ENCODE measurements at places on chromosomes 2 and 18.

DNA sequence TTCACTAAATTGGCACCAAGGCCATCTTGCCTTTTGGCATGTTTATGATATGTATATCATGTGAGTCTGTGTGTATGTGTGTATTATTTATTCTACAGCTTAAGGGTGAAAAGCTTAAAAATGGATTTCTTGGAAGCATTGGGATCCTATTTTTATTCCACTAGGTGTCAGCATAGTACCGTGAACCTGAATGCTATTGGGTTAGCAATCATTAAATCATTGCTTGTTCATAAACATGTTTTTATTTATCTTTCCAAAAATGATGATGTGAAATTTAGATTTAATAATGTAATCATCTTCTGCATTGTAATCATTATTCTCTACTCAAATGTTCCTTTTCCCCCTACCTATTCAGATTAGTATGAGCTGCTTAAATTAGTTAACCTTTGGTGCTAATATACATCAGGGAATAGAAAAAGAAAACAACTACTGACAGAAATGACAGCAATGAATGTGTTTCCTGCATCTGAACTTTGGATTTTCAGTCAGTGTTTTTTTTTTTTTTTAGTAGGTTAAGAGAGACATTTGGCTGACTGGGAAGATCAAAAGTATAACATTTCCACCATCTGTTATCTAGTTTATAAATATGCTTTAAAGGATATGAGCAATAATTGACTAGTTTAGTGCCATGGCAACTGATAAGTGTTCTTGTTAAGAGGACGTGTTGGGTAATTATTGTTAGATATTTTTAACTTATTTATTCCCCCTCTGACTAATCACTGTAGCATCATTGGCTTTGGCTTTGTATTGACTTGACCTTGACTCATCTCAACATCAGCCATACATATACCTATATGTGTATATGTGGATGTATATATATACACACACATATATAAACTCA is 14.1 kb upstream of the ZSWIM2 start:
- DNase-seq: no peak

GRCh38 chr2:39494784-39495251 is 57.7 kb upstream of the MAP4K3 start:
- DNase-seq: peak; percentile 52

- DNase-seq: no peak
Measured at GRCh38 chr2:197138506-197138905, 172.1 kb downstream of the ANKRD44 start.

GRCh38 chr2:239729151-239729550 is 296.0 kb downstream of the NDUFA10 start:
- DNase-seq: peak; percentile 36

DNA sequence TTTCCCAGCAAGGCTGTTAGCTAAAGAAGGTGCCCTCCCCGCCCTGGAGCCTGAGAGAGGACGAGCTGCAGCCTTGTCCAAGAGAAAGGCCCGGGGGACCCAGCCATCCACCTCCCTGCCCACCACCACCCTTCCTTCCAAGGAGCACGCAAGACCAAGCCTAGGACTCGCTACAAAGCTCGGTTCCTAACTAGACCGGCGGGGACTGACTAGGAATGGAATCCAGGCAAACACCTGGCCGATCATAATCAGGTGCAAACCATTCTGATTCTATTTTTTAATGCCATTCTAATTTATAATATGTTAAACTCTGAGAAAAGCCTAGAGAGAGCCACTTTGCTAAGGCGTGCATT is 19.7 kb upstream of the TUBB6 start:
- DNase-seq: no peak

DNA sequence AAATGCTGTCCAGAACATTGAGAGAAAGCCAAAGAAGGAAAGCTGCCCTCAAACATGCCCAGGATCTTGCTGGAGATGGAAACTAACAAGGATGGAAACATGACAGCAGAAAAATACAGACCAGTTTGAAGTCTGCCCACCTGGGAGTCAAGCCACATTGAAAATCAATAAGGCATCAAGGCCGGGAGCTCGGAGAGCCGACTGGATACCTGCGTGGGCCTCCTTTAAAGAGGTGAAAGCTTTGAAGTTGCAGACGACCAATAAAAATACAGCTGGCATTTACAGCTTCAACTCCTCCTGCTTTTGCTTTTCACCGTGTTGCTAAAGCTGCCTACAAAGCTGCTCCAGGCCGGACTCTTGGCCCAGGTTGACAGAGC is 279.7 kb downstream of the SRBD1 start:
- DNase-seq: no peak

DNA sequence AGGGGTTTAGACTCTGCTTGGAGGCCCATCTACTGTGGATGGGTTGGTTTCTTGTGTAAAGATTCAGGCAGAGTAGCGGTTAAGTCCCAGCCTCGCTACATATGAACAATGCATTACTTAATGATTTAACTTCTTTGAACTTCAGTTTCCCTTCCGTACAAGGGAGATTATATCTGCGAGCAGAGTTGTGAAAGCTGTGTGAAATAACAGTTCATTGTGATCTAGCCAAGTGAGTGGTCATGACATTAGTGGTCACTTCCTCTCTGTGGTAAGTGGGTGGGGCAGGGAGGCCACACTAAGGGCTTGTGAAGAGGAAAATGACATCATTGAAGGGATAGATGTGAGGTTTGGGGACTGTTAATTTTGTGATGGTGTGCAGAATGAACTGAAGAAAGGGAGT is 14.1 kb upstream of the MEX3C start:
- no peak for DNase-seq

DNA sequence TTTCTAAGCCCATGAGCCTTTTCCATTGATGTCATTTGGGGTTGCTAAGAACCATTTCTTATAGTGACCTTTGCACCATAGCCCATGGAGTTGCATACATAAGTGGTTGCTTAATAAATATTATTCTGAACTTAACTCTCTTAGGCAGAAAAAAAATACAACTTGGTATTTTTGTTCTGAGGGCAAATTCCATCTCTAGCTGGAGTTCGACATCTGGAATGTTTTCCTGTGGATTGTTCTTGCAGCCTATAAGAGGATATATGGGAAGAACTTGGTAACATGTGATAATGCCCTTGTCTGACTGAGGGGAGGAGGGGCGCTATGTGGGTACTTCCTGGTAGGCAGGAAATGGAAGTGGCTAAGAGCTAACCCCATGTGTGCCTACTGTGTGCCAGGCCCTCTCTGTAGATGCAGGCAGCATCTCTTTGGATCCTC is 20.7 kb downstream of the IGFBP2 start:
- DNase-seq: no peak

- no peak for DNase-seq
Measured at GRCh38 chr2:160871953-160872352, 288.3 kb upstream of the TANK start.

DNA sequence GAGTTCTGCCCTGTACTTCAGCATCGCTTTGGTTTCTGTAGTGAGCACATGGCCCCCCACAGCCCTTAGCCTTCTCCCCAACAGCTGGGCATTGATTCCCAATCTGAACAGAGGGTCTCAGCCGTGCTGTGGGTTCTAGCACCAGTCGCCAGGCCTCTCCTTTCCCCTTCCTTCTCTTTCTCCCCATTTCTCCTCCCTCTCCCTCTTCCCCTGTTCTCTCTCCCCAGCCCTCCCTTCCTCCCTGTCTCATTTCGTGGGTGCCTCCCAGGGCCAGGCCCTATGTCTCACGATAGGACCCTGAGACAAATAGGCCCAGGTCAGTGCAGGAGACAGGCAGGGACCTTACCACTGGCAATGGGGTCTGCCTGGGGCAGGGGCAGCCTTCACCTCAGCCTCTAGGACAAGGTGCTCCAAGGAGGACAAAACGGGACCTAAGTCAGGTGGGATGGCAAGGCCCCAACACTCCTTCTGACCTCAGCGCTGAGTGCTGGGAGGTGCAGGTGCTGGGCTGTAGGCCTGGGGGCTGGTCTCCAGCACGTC is 143.4 kb upstream of the GPC1 start:
- DNase-seq: no peak

GRCh38 chr2:228039752-228040534 is 141.5 kb downstream of the SPHKAP start:
- DNase-seq: no peak

GRCh38 chr2:187079901-187080300 is 230.9 kb upstream of the ZSWIM2 start:
- no peak for DNase-seq

- DNase-seq: no peak
Measured at GRCh38 chr2:115163572-115163971, 721.1 kb downstream of the DPP10 start.

DNA sequence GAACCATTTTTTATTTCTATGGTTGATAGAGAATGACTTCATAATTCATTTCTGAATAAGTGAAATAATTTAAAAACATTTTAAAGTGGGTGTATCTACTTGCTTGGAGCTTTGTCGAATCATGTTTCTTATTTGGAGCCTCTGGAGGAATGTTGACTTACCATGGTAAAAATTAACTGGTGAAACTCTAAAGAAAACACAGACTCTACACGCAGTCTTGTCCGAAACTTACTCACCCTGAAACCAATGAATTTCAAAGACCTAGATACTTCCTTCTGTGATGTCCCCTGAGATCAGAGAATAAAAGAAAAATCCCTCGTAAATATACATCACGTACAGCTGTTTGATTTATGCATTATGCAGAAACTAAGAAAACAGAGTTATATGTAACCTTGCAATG is 665.2 kb upstream of the NRXN1 start:
- no peak for DNase-seq

- no peak for DNase-seq
Measured at GRCh38 chr2:237210763-237211162, 125.1 kb downstream of the COPS8 start.

GRCh38 chr2:240136671-240137292 is 677 bp upstream of the COPS9 start:
- DNase-seq: no peak

- DNase-seq: no peak
Measured at GRCh38 chr2:203175371-203175770, 63.4 kb upstream of the CYP20A1 start.
